ENCODE measurements at places on chromosomes 5 and 9.
A peak's percentile ranks its signal among the peaks of the same experiment; 100 is the strongest.

DNA sequence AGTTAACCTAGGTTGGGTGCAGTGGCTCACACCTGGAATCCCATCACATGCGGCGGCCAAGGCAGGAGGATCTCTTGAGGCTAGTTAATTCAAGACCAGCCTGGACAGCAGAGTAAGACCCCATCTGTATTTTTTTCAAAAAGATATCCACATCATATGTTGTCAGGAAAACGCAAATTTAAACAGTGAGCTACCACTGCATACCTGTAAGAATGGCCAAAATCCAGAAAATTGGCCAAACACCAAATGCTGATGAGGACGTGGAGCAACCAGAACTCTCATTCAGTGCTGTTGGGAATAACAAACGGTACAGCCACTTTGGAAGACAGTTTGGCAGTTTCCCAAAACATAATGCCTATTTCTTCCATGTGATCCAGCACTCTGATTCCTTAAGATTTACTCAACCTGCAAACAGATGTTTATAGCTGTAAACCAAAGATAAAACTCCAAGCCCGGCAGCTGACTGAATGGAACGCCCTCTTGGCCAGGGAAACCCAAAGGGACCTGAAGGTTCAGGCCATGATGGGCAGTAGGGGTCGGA is 12.4 kb downstream of the CEL start:
- DNase-seq, result no peak

- no peak for DNase-seq
Measured at GRCh38 chr5:95029569-95030366, 255.1 kb downstream of the MCTP1 start.

DNA sequence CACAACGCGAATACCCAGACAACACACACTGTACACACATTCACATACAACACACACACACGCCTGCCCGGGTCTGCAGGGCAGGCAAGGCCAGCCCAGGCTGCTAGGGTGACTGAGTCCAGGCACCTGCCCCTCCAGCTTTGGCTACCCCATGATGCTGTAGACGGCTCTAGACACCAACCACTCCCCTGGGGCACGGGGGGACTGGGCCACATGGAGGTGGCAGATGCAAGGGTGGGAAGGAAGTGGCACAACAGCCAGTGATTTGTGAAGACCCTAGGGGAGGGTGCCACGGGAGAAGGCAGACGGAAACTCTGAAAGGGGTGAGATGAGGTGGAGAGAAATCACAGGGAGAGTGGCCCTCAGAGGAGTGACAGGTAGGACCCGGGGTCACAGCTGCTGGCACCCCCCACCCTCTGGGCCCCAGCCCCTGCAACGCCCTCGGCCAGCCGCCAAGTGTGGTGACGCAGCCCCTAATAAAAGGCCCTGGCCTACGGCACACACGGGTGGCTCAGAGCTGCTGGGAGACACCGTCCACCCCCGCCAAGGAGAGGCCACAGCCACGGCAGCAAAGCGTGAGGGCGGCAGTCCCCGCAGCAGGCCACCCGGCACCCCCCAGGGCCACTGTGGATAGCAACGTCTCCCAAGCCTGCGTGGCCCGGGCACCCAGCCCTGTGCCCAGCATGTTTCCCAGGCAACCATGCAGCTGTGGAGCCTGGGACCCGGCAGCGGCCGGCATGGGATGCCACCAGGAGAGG is 6.6 kb upstream of the CCDC187 start:
- no peak for DNase-seq

DNA sequence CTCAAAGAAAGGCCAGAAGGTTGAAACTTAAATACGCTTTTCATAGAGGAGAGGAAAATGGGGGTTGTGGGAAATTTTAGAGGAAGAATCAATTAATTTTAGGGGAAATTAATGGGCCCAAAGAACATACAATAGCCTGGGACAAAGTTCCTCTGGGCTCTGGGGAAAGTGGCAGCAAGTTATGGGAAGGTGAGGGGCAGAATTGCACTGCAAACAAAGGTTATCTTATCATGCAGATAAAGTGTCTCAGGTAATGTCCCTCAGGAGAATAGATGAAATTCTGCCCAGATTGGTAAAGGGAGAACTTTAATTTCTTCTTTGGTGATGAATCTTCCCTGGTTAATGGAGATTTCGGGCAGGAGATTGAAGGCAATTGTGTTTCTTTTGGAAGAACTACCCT is 326.1 kb upstream of the SLC24A2 start:
- no peak for DNase-seq

DNA sequence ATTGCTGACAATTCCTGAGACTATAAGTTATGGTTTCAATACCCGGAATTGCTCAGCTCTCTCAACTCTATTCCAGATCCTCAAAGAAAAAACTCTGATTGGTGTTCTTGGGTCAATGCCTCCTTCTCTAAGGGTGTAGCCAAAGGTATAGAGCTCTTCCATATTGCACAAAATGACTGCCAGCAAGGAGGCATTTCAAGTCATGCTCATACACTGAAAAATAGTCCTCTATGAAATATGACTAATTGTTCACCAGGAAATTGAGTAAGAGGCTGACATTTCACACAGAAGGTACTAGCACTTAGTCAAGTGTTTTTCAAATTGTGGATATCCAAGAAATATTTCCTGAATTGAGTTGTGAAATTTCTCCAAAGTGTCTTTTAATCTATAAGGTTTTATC is 111.1 kb upstream of the KLF9 start:
- no peak for DNase-seq

DNA sequence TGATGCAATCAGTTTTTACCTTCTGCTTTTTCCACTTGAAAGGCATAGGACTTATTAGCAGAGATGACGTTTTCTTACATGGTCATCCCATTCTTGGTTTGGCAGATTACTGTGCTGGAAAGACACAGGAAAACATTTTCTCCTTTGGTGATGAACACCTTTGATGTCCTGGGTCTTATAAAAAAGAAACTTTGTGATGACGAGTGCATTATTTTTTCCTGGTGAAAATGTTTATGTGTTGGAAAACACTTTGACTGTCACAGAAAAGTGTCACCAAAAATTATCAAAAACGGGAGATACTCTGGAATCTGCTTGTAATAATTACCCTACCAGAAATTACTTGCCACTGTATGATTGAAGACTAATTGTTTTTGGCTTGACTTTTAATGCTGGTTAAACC is 2020.9 kb downstream of the MAT2B start:
- no peak for DNase-seq

GRCh38 chr9:72315089-72315509 is 49.9 kb downstream of the ZFAND5 start:
- DNase-seq, result peak; percentile 27

GRCh38 chr9:120236596-120236995 is 343.4 kb downstream of the CDK5RAP2 start:
- peak; percentile 3 for DNase-seq

DNA sequence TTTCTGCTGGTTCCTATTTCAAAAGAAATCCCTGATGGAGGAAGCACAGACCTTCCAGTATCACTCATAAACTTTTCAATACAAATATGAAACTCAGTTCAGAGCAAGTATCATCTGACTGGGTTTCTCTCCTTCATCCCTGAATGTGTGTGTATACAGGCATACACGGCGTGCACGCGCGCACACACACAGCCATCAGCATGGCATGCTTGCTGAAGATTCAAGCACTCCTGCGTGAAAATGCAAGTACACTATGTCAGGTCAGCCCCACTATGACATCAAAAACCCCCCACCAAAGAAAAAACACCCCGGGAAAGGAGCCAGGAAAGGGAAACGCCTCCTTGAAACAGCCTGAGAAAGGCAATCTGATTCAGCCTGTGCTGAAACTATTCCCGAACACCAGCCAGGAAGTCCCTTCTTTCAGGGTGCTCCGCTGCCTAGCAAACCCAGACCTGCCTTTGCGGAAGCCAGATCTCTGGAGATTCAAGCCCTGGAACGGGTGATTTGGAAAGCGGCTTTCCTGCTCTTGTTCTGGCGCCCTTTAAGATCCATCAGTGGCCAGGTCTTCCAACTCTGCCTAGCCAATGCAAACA is 831 bp downstream of the KLHL3 start:
- DNase-seq, result no peak

GRCh38 chr9:91710158-91710557 is 239.9 kb downstream of the ROR2 start:
- no peak for DNase-seq

GRCh38 chr9:104858271-104858670 is 69.7 kb downstream of the ABCA1 start:
- DNase-seq, result no peak

- DNase-seq, result no peak
Measured at GRCh38 chr9:112786829-112787520, 36.4 kb downstream of the SNX30 start.

DNA sequence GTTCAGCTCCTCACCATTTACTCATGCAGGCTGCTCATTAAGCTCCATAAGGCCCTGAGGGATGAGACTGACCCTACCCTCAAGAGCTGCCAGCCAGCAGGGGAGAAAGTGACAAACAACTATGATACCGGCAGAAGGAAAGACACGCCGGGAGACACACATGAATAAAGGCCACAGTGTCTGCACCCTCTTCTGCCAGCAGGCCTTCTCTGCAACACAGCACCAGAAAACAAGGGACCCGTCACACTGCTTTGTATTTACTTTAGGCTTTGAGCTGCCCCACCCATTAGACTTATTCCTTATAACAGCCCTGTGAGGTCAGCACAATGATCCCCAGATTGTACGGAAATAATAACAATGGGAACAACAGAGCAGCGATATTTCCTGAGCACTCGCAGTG is 7.2 kb downstream of the GABBR2 start:
- DNase-seq, result no peak

- peak; percentile 2 for DNase-seq
Measured at GRCh38 chr9:119179701-119180100, 189.5 kb downstream of the BRINP1 start.

GRCh38 chr9:136615631-136616306 is 46.9 kb upstream of the EGFL7 start:
- DNase-seq, result no peak

DNA sequence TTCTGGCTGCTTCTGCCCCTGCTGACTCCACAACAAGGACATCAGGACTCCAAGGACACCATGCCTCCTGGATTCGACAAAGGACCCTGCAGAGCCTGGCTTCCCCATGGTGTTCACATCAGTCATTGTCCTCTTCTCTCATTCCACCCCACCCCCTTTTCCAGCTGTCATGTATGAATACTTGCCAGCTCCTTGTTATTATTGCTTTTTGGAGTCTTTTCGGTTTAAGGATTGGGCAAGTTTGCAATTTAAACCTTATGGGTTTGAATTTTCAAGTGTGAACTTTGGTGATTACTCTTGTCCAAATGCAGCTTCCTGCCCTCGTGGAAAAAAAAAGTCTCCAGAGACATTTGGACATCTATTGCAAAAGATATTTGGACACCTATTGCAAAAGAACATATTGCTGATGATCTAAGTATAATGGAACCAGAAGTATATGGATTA is 14.2 kb upstream of the LVRN start:
- DNase-seq, result no peak

DNA sequence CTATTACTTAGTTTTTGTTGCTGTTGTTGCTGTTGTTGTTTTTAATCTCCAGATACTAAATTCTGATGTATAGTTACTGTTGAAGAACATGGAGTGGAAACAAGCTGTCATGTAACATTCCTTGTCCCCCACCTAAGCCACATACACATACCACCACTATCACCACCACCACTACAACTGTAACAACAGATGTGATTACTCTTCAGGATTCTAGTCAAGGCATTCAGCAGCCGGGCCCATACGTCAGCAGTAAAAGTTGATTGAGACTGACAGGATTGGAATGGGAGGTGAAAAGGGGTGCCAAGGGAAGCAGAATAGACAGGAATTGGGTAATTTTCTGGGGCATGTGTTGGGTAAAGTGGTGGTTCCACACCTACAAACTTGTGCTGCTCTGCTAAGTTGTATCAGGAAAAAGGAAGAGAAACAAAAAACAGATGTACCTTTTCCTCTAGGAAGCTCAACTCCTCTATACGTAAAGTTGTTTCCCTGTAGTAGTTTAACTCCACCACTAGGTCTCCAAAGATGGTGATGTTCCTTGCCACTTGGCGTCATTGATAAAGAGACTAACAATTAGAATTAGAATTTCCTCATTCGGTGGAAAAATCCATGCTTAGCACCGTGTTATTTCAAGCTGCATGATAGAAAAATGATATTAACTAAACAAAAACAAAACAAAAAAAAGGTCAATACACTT is 138.6 kb downstream of the ARRDC3 start:
- DNase-seq, result no peak

DNA sequence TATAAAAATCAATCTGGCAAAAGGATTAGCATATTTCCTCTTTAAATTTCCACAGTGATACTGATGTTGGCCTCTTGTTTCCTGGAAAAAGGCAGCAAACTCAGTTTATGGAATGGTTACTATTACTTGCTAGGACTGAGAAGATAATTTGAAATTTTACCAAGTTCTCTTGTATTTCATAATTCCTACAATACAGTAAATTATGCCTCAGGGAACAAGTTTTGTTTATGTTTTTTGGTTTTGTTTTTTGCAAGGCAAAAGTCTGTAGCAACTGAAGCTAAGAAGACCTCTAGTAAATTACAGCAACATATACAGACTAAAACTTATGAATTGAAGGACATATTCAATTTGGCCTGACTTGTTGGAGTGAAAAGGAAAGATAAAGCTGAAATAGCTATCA is 30.2 kb upstream of the SLCO6A1 start:
- no peak for DNase-seq

DNA sequence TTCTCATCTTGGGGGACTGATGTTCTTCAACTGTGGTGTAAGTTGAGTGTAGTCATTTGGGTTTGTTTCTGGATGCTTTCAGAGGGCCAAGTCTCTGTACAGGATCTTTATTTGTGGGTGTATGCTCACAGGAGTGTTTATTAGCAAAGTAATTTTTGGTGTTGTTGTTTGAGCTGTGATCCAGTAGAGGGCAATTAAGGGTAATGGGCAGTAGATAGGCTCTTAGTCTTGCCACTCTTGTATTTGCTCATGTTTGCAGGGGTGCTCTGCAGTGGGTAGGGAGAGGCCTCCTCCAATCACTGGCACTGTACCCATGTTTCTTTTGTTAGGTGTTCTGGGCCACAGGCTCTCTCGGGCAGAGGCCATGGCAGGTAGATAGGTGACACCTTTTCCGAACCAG is 45.9 kb upstream of the ITGA2 start:
- no peak for DNase-seq

DNA sequence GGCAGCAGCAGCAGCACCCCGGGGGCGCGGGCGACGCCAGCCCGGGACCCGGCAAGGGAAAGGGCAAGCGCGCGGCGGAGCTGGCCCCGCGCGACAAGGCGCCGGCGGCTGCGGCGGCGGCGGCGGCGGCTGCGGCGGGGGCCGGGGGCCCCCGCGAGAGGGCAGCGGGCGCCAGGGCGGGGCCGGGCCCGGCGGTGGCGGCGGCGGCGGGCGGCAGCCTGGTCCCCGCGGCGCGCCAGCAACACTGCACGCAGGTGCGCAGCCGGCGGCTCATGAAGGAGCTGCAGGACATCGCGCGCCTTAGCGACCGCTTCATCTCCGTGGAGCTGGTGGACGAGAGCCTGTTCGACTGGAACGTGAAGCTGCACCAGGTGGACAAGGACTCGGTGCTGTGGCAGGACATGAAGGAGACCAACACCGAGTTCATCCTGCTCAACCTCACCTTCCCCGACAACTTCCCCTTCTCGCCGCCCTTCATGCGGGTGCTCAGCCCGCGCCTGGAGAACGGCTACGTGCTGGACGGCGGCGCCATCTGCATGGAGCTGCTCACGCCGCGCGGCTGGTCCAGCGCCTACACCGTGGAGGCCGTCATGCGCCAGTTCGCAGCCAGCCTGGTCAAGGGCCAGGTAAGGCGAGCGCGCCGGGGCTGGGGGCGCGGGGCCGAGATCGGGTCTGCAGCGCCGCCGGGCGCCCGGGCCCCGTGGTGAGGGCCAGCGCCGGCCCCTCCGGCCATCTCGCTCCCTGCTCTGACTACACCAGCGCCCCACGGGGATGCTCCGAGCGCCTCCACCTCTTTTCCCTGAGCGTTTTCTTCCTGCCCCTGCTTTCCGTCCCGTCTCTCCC is at the start of gene UBE2QL1:
Gene UBE2QL1 (plus strand): TSS at position 238 of the 843 bp plus-strand sequence. CDS start 35 bp downstream, at position 273.
- DNase-seq, result no peak

- DNase-seq, result no peak
Measured at GRCh38 chr9:124749781-124750180, 21.3 kb downstream of the NR6A1 start.
